ENCODE measurements at places on chromosomes 13 and 19.

- no peak for DNase-seq
Measured at GRCh38 chr19:5048727-5049553, 80.0 kb downstream of the KDM4B start.

DNA sequence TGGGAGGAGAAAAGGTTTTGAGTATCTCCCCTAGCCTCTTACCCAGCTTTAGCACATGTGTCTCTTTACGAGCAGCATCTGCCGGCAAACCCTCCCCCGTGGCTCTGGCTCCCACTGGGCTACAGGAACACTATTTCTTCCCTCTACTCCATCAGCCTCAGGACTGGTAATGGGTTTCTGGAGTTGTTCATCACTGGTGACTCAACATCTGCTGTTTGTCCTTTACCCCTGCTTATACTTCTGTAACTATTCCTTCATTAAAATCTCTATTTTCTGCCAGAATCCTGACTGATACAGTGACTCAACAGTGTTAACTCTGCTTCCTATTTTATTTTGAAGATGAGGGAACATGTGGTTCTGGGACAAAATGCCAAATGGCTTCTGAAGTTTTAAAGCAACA is 437.3 kb upstream of the HTR2A start:
- no peak for DNase-seq

GRCh38 chr19:12000152-12000981 is 35.1 kb downstream of the ZNF433 start:
- DNase-seq: no peak

GRCh38 chr19:4014541-4015491 is 7.3 kb downstream of the PIAS4 start:
- DNase-seq: no peak

DNA sequence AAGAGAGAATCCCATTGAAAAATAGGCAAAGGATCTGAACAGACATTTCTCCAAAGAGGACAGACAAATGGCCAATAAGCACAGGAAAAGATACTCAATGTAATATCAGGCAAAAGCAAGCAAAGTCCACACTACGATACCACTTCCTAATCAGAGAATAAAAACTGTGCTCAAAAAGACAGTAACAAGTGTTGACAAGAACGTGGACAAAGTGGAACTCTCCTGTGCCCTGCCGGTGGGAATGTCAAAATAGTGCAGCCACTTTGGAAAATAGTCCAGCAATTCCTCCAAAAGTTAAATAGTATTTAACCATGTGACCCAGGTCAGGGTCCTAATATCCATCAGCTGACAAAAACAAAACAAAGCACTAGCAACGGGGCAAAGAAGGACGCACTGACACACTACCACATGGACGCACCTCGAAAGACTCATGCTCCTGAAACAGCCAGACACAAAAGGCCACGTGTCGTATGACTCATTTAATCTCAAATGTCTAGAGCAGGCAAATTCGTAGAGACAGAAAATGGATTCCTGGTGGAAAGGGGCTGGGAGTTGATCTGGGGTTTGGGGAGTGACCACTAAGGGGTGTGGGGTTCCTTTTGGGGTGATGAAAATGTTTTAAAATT is 5.2 kb downstream of the MIER2 start:
- DNase-seq: no peak

DNA sequence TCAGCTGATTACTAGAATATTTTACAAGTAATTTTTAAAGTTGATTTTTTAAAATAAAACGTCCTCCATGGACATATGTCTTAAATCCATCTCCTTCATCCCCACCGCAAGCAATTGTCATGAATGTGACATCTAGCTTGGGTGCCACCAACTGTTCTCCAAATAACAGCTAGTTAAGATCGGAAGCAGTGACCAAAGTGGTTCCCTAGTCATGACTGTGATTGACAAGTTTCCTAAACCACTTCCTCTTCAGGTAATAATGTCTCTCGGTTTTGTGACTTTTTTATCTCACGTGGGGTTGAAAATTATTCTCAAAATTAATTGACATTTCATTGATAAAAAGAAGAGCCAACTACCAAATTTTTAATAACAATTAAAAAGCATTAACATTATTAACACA is 135.3 kb upstream of the MIR17HG start:
- no peak for DNase-seq

DNA sequence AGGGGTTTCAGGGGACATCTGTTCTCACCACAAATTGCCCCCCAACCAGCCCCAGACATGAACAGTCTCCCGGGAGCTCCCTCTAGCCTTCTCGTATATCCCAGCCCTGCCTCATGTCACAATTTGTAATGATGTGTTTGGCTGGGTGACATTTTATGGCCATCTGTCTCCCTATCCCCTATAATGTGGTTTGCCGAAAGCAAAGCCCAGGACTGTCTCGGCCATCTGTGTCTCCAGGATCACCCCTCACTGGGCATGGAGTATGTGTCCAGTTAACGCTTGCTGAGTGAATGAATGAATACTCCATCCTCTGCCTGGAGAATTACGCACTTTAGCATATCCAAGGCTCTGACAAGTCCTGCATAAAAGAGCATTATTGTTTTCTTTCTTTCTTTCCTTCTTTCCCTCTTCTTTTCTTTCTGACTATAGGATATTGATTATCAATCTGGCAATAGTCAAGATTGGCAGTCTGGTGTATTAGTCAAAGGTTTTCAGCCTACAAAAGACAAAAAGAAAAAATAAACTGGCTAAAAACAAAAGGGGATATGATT is 15.1 kb downstream of the HPN start:
- DNase-seq: no peak

DNA sequence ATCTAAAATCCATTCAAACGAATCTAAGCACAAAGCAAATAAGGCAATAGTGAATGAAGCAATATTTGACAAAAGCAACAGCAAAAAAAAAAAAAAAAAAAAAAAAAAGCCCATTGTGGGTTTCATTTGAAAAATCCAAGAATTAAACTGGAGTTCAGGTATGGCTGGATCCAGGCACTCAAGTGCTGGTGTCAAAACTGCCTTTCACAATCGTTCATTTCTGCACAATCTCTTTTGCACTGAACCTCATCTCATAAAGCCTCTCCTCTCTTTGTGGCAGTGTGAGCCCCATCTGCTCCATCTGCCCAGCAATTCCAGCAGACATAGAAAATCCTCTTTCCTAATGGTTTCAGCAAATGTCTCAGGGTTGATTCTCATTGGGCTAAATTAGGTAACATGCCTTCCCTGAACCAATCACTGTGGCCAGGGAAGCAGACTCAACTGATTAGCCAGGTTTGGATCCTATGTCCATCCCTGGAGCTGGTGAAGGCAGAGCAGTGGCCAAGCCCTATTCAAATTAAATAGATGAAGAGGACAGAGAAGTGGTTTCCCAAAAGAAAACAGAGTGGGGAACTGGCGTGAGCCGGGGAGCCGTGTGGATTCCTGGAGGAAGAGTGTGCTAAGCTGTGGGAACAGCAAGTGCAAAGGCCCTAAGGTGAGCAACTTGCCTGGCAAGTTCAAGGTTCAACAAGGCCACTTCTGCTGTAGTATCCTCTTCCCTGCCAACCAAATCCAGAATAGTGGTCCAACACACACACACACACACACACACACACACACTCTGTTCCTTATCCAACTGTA is 1.2 kb upstream of the HIF3A start:
- DNase-seq: no peak

DNA sequence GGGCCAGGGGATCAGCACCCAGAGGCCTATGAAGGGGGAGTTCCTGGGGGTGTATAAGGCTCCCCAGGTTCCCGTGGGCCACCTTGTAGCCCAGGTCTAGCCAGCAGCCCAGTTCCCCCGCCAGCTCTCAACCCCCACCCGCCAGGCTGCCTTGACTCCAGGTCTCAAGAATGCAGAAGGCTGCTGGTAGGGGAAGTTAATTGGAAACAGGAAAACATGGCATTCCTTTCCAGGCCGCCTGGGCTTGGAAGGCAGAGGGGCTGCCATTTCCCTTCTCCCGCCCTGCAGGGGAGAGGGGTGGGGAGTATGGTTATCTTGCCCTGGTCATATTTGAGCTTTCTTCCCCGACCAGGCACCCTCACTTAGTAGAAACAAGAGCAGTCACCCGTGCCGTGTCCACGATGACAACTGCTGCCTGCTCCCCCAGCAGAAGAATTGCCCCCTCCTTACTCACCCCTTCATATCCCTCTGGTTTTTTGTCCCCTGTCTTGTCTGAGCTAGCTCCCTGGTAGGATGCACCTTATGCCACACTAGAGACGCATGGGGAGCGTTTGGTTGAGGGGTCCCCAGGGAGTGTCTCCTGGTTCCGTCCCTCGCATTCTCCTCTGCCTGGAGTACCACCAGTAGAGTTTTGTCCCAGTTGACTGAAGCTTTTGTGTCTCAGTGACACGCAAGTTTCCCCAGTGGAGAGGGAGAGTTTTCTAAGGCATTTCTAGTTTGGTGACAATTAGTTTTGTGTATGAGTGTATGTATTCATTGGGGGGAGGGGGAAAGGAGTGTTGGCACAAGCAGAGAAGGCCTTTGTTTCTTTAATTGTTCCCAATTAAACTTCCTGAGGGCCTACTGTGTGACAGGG is 4.5 kb downstream of the BICRA start:
- DNase-seq: no peak

- DNase-seq: no peak
Measured at GRCh38 chr13:34307607-34308006, 489.7 kb downstream of the RFC3 start.

DNA sequence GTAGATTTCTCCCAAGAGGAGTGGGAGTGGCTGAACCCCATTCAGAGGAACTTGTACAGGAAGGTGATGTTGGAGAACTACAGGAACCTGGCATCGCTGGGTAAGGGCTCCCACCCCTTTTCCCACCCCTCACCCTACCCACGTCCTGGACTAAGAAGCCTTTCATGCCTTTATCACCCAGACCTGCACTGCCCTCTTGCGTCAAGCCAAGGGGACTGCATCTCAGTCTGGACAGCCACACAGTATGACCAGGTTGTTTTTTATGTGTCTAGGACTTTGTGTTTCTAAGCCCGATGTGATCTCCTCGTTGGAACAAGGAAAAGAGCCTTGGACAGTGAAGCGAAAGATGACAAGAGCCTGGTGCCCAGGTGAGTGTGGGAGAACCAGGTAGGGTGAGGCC is 8.8 kb downstream of the ZFP28 start:
- no peak for DNase-seq

GRCh38 chr19:49580264-49581006 is at the start of gene NOSIP:
Gene NOSIP (minus strand): TSS chr19:49580556. CDS start chr19:49560691, 19,865 bp downstream.
- peak; percentile 90 for DNase-seq

DNA sequence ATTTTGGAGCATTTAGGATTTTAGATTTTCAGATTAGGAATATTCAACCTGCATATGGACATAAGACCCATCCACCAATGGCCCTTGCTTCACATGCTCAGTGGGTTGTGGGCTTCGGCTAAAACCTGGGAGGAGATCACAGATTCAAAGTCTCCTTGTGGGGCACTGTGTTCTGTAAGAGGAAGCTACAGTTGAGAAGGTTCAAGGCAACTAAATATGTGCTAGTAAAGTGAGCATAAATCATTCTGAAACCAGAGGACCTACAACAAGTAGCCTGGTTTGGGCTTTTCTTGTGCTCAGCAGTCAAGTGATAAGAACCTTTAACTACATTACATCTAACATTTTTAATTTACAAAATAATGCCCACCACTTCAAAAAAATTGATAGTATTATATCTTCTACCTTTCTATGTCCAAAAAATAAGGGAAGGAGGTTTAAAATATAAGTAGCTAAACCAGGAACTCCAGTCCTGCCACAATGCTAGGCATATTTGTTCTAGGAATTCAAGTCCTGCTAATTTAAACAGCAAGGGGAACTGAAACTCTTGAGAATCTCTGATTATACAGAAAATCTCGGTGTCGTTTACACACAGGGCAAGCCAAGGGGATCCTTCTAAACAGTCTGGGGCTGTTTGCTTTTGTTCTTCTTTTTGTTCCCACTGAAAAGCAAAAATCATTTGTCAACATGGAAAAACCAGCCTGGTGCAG is 36.6 kb downstream of the FOXO1 start:
- DNase-seq: no peak

- DNase-seq: peak; percentile 94
Measured at GRCh38 chr13:24160458-24161009, at the start of gene SPATA13. Gene SPATA13 (plus strand): TSS chr13:24160720. CDS start chr13:24222930, 62,210 bp downstream.

- no peak for DNase-seq
Measured at GRCh38 chr13:45107539-45107938, 12.8 kb upstream of the GTF2F2 start.

GRCh38 chr13:68834375-68834774 is 1273.3 kb upstream of the ATXN8OS start:
- no peak for DNase-seq

- no peak for DNase-seq
Measured at GRCh38 chr19:24099829-24100228, 12.8 kb downstream of the ZNF254 start.

GRCh38 chr13:60328073-60328472 is 68.9 kb upstream of the TDRD3 start:
- DNase-seq: no peak

DNA sequence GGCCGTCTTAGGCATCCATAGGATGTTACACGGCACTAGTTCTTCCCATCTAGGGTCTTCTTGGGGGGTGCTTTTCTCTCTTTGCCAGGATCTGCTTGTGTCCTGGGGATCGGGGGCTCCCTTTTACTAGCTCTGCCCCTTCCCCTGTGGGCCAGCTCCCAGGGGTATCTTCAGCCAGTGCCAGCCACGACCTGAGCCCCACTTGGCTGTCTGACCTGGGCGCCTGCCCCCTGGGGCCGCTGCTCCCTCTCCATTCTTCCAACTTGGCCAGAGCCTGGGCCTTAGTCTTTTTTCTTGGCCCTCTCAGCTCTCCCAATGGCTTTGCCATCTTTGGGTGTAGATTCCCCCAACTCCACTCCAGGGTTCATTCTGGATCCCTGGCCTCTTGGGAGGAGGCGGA is 3.1 kb downstream of the PRKACA start:
- no peak for DNase-seq
